ENCODE measurements at places on chromosomes 4 and X.

DNA sequence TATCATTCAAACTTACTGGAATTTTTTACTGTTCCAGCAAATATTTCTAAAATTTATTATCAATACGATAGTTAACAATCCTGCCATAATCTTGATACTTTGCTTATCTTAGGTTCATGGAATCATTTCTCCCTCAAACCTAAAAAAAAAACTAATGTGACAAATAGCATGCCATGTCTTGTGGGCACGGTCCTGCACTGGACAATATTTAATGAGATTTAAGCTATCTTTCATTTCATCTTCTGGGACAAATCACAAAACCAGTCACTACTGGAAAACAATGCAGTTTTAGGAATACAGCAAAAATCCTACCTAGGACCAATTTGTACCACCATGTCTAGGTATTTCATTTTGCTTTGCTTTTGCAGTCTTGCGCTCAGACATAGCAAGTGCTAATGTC, 93.7 kb downstream of the FRYL start:
- DNase-seq, result no peak

DNA sequence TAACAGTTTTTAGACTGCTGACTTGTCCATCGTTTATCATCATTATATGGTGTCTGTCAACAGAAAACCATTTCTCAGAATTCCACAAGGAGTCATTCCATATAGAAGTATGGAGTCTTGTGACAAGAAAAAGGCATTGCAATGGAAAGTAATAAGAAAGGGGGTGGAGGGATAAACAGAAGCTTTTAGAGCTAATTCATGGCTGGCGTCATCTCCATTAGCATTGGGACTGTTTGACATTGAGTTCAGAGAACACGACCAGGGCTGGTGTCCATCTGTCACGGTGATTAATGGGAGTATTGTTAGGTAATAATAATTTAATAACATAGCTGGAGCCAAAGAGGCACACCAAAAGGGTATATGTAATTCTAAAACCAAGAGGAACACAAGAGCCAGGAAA, 101.9 kb upstream of the SFRP2 start:
- no peak for DNase-seq

DNA sequence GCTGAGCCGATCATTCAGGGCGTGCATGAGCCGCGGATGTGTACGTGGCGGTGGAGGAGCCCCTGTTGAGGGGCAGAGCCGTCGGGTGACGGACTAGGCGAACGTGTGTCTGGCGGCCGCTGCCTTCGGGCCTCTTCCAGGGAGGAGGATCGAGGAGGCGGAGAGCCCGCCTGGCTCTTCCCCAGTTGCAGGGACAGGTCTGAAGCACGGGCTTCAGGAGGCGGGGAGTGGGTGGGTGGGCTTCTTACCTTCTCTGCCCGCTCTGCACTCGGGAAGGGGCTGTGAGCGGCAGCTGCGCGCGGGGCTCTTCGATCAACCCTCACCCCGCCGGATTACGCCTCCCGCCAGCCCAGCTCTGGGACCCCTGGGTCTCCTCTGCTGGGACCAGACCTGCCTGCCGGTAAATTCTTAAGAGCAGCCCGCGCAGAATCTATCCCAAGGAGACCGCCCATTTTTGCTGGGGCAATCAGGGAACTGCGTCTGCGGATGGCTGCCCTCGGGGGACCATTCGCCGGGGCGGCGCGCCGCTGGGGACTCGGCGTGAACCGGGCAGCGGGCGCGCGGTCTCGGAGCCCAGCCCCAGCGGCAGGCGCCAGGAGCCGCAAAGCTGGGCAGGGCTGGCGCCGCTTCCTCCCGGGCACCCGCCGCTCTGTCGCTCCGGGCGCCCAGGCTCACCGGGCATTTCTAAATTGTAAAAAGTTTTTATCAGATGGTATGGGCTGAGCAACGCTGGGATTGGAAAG, 4.9 kb downstream of the PLAC8 start:
- DNase-seq, result no peak

- DNase-seq, result no peak
These were observed 541.0 kb downstream of the SPRY1 start for GRCh38 chr4:123937581-123937980.

DNA sequence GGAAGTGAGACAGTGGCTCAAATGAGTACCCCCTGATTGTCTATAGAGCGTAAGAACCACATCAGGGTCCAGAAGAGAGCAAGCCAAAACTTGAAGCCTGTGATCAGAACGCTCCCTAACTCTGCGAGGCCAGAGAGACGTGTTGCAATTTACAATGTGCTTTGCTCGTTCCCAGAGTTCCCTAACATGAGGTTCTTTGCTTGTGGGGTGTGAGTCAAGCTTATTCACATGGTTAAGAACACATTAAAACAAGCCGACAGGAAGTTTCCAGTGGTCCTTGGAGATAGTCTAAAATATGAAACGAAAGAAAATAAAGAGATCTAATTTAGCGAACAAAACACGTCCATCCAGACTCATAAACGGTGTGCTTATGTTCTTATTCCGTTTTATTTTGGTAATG, 702.3 kb downstream of the TRIML1 start:
- no peak for DNase-seq

- DNase-seq, result no peak
These were observed 15.9 kb upstream of the INTU start for GRCh38 chr4:127616898-127617297.

- DNase-seq, result no peak
These were observed 51.9 kb upstream of the LAS1L start for GRCh38 chrX:65586491-65586890.

- DNase-seq, result no peak
These were observed 133.2 kb upstream of the DIAPH2 start for GRCh38 chrX:96551322-96551872.

GRCh38 chr4:146245850-146246249, 31.5 kb downstream of the REELD1 start:
- no peak for DNase-seq

- DNase-seq, result no peak
These were observed 207.3 kb downstream of the GABRB1 start for GRCh38 chr4:47238667-47239066.

DNA sequence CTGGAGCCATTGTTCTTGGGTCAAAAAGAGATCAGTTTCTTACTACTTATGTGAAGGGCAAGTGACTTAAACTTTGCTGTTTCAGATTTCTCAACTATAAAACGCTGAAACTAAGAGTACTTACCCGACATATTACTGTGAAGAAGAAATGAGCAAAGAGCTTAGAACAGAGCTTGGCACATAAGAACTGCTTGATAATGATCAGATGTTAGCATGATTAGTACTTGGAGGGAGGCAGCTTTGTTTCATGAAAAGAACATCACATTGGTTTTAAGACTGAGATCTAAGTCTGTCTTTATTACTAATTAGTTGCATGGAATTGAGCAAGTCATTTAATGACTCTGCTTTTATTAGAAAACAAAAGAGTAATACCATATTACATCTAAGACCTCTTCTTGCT, 169.1 kb downstream of the ARHGAP24 start:
- no peak for DNase-seq

- DNase-seq, result no peak
These were observed 147.9 kb downstream of the DCHS2 start for GRCh38 chr4:154343651-154344050.

- DNase-seq, result no peak
These were observed 25.6 kb upstream of the MXD4 start for GRCh38 chr4:2287594-2287915.

- DNase-seq, result no peak
These were observed 295.3 kb downstream of the MID1IP1 start for GRCh38 chrX:39096599-39096998.

- DNase-seq, result no peak
These were observed 39.4 kb downstream of the ADH7 start for GRCh38 chr4:99395595-99396364.

- DNase-seq, result no peak
These were observed 402.1 kb downstream of the PDGFC start for GRCh38 chr4:156569535-156569934.

DNA sequence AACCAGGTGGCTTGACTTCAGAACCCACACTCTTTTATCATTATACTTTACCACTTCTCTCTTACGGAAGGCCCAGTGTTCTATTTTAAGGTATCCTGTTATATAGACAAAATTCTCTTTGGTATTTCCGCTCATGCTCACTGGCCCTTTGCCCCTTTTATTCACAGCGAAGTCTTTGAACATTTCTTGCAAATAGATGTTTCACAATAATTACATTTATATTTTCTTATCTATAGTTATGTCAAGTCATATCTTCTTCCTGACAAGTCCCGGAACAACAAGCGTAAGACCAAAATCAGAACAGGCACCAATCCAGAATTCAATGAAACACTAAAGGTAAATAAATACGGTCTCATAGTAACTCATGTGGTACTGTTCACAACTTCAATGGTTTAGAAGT, 102.0 kb downstream of the SYTL5 start:
- no peak for DNase-seq

All from substantia nigra (tissue), 51 donors.